Panc1 (cell line): ENCODE measurements at places on chromosomes 13 and 19. TPM values are rescaled to one million over a fixed set of nuclear protein-coding genes. Genes with fewer than 3 reads are reported as not detected.

DNA sequence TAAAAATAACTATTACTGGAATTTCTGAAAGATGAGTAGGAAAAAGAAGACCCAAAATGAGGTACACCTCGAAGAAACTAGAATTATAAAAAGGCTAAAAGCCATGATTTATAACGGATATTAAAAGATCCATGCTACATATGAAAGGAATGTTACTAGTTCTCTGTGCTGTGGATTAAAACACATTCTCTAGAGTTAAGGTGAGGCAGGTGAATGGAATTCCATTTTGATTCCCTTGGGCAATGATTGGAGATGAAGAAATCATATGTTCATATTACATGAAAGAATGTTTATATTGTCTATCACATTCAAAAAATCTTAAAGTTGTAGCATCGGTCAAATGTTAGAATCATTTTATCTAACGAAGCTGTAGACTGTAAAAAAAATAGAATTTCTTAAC, 783.7 kb downstream of the PCDH9 start:
- DNase-seq: no peak
- no peaks in the 10 kb centered on the region for H3K4me1 ChIP-seq
- no peak overlapping the region for H3K27ac ChIP-seq
- H3K36me3 ChIP-seq: no peaks in the 10 kb centered on the region
- no peak overlapping the region for H3K4me3 ChIP-seq
- H3K27me3 ChIP-seq: no peaks in the 10 kb centered on the region

DNA sequence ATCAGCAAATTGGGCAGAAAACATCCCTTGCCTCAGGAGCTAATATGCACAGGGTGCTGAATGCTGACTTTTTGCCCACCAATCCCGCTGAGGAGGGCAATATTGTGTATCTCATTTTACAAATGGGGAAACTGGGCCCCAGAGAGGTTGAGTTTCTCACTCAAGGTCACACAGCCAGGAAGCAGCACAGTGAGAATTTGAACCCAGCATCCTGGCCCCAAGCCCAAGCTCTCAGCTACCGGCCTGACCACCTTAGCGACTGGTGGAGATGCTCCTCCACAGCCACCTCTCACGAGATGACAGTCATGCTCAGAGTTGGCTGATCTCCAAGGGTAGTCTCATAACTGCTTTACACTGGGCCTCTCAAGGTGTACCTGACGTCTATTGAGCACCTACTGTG, 3.5 kb downstream of the FBXW9 start:
- H3K36me3 ChIP-seq: no peaks in the 10 kb centered on the region; the same call in 1 of the 2 replicates
- peaks cover 5% of the 10 kb centered on the region; the same call in 1 of the 2 replicates for H3K4me1 ChIP-seq
- H3K27ac ChIP-seq: no peak overlapping the region
- no peak for DNase-seq

DNA sequence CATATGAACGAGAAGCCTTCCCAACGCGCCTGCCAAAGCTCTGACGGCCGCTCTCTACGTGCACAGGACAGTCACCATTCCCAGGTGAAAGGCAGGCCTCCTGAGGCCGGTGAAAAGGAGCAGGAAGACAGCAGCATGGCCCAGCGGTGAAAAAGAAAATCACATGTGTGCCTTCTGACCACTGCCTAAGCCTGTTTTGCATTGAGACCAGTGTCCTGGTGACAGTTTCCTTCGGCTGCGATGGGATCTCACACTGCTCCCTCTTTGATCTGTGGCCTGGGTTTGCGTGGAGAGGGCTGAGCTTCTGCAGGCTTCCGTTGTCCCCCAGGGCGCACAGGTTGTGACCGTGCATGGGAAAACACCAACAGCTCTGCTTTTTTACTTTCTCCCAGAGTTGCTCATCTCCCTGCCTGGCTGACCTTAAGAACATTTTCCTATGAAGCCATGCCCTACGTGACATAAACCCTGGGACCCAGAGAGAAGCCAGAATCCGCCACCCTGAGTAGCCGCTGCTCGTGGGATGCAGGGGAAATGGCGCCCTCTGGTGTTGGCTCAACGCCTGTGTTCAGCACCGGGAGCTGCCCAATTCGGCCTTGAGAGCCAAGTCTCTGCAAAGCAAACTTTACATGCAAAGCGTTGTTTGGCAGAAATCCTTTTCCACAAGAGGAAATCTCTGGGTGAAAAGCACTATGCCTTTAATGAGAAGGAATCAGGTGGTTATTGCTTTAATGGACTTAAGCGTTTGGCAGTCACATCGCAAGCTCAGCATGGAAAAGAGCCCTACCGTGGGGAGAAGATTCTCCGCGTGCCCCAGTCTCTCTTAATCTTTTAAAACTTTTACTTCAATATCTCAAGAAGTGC, 112.2 kb upstream of the GPR12 start:
- H3K4me1 ChIP-seq: no peaks in the 10 kb centered on the region
- no peak overlapping the region for H3K4me3 ChIP-seq
- peak; percentile 8 for DNase-seq
- H3K27me3 ChIP-seq: peaks cover 3% of the 10 kb centered on the region; the same call in 1 of the 2 replicates
- no peaks in the 10 kb centered on the region for H3K36me3 ChIP-seq

Gene INAFM1
- 13.1 TPM for total RNA-seq

DNA sequence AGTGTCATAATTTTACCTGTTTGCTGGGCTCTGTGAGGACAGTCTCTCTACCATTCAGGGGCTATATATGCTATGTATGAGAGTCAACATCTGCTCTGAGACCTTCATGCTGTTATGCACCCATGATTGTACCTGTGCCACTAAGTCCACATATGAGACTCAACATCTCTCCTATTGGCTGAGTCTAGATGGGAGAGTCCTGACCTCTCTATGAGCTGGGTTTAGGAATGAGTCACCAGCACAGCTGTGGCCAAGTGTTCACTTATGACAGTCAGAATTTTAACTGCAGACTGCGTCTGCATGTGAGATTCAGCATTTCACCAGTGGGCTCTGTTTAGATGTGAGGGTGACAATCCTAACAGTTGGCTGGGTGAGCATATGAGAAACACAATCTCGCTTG, 49.5 kb downstream of the ZNF729 start:
- H3K4me3 ChIP-seq: no peak overlapping the region
- H3K4me1 ChIP-seq: no peaks in the 10 kb centered on the region
- no peaks in the 10 kb centered on the region for H3K36me3 ChIP-seq
- H3K27ac ChIP-seq: no peak overlapping the region
- H3K27me3 ChIP-seq: no peaks in the 10 kb centered on the region
- DNase-seq: no peak

Gene PTGIR
- total RNA-seq: 0.08 TPM

- no peaks in the 10 kb centered on the region for H3K27me3 ChIP-seq
- no peaks in the 10 kb centered on the region for H3K36me3 ChIP-seq
- no peak overlapping the region for H3K27ac ChIP-seq
- DNase-seq: no peak
Observed at GRCh38 chr13:44810061-44810840, 179.0 kb downstream of the NUFIP1 start.

GRCh38 chr13:43880926-43881325, 1.2 kb downstream of the LACC1 start:
- no peaks in the 10 kb centered on the region for H3K27me3 ChIP-seq
- no peak overlapping the region for H3K4me3 ChIP-seq
- H3K36me3 ChIP-seq: no peaks in the 10 kb centered on the region
- no peak overlapping the region for H3K27ac ChIP-seq

GRCh38 chr13:21219036-21219381, 42.6 kb downstream of the MRPL57 start:
- H3K27ac ChIP-seq: no peak overlapping the region
- H3K27me3 ChIP-seq: no peaks in the 10 kb centered on the region; the same call in 1 of the 2 replicates
- no peaks in the 10 kb centered on the region for H3K36me3 ChIP-seq
- no peak overlapping the region for H3K4me3 ChIP-seq
- no peak for DNase-seq

- DNase-seq: no peak
- no peak overlapping the region for H3K4me3 ChIP-seq
- no peaks in the 10 kb centered on the region for H3K4me1 ChIP-seq
- H3K27me3 ChIP-seq: peaks cover 2% of the 10 kb centered on the region; the same call in 1 of the 2 replicates
Observed at GRCh38 chr19:33535226-33535625, 13.6 kb upstream of the PEPD start.

Gene CLDN10
- total RNA-seq: 10.5 TPM

Gene IRGC
- not detected for total RNA-seq

Gene ARMC6
- 51.4 TPM for total RNA-seq

DNA sequence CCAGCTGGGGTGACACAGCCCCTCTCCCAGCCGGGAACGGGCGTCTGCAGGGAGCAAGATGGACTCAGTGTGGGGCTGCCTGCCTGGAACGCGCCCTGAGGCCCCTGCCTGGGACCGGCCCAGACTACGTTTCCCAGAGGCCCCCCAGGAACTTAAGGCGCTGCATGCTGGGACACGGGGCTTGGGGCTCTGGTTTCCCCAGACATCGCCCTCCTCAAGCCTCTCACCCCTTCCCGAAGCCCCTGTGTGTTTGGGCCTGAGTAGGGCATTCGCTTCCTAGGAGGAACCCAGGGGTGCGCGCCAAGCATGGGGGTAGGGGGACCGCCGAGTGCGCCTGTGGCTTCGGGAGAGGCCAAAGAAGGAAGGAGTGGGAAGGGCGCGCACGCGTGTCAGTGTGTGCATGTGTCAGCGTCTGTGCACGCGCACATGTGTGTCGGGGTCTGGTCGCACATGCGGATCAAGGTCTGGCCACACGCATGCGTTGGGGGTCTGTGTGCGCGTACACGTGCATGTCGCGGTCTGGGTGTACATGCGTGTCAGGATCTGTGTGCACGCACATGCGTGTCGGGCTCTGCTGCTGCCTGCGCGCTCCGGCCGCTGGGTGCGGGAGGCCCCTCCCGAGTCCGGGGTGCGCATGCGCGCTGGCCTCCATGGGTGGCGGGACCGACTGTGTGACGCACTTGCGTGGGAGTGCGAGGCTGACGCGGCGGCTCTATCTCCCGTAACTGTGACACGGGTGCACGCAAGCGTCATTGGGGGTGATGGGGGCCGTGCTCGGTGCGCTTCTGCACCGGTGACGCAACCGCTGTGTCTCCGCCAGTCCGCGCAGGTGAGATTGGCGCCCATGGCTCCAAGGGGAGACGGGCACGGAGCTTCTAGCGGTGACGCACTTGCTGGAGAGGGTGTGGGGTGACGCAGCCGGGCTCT, 16.2 kb downstream of the ZNF331 start:
- peak overlapping the region; percentile 70 for H3K4me3 ChIP-seq
- peak overlapping the region; percentile 73 for H3K27ac ChIP-seq
- H3K4me1 ChIP-seq: 0 out of 2 replicates have a peak, but pooled peaks cover 9% of the 10 kb centered on the region
- no peaks in the 10 kb centered on the region for H3K36me3 ChIP-seq

DNA sequence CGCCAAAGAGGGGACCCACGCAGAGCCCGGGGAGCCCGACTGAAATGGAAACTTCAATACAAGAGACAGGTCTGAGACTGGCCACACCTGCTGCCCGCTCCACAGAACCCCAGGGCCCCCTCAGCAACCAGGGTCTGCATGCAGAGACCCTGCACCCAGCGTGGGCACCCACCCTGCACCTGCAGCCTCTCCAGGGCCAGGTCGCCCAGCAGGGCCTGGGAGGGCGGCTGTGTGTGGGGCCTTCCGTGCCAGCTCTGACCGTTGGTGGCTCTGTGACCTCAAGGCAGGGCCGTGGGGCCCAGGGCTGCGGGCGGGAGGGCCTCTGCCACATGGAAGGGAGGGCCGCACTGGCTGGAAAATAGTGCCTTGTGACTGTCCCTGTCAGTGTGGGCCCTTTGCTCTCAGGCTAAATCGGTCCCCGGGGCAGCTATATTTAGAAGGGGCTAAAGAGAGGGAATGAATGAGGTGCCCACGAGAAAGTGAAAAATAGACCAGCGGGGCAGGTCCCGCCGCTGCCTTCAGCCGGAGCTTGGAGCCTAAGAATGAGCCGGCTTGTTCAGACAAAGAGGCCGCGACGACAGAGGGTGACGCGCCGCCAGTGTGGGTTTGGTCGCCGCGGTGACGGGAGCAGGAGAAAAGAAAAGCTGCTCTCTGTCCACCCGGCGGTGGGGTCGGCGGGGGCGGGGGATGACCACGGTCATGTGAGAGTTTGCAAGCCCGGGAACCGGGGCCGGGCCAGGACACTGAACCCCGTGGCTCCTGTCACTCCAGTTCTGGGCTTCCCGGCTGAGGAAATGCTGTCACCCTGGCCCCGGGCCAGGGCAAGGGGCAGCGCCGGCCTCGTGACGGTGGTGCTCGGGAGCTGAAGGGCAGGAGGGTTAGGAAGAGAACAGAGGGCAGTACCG, 70.5 kb downstream of the GADD45B start:
- no peak overlapping the region for H3K4me3 ChIP-seq
- no peak for DNase-seq
- H3K36me3 ChIP-seq: no peaks in the 10 kb centered on the region
- H3K27ac ChIP-seq: peak overlapping the region; percentile 100
- no peaks in the 10 kb centered on the region for H3K27me3 ChIP-seq
